NCI-H1436 treated with DMSO at 0.1 percent for 48 hours (cell line): ENCODE measurements at places on chromosomes 16 and 17.

GRCh38 chr16:30985401-30986128, 558 bp downstream of the HSD3B7 start:
- peak; percentile 18 for DNase-seq

DNA sequence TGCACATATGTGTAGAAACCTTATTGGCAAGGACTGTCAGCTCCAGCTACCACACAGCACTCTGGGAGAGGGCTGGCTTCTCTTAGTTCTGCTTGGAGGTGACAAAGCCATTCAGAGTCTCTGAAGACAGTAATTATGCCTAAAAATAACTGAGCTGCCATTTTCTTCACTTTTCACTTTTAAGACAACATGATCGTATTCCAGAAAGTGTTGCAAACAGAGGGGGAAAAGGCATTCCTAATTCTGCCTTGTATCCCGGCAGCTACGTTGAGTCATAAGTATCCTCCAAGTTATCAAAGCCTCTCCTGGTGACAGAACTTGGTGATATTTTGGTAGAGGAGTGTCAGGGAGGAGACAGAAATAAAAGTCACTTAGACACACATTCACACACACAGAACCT, 327.7 kb downstream of the HAPSTR1 start:
- no peak for DNase-seq

- no peak for DNase-seq
These were observed 13.2 kb upstream of the HEATR6 start for GRCh38 chr17:60091908-60092331.

GRCh38 chr17:75010683-75011400, 1.6 kb upstream of the MRPL58 start:
- no peak for DNase-seq

DNA sequence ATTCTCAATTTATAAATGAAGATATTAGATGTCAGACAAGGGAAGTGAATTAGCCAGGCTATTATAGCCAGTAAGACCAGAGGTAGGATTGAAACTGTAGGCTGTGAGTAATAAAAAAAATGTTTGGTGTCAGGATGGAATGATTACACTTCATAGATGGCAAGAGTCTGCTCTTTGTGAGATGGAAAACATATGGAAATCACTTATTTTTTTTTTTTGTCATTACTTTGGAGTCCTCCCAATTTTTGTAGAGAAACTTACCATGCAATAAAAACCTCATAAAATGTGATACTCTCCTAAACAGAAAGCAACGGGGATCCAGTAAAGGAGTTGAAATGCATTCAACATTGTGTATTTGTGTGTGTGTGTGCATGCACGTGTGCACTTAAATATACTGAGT, 532.7 kb upstream of the CDH8 start:
- no peak for DNase-seq

- no peak for DNase-seq
These were observed 3.4 kb downstream of the NOD2 start for GRCh38 chr16:50696575-50697420.

DNA sequence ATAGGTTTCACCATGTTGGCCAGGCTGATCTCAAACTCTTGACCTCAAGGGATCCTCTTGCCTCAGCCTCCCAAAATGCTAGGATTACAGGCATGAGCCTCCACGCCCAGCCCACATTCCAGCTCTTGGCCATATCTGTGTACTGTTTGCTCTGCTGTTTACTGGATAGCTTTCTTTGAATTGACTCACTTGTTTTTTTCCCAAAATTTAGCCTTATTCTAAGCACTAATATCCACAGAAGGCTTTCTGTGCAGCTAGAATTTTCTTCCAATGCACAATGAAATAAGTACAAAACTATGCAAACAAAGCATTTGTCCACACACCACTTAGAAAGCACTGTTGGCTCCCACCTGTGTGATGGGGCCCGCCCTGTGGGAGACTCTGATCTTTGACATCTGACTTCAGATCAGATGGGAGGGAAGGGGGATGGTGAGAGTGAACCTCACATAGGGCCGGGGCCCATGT, 72.2 kb downstream of the CLEC16A start:
- DNase-seq = no peak

- DNase-seq = no peak
These were observed 6.4 kb downstream of the ASPSCR1 start for GRCh38 chr17:81983639-81984373.

DNA sequence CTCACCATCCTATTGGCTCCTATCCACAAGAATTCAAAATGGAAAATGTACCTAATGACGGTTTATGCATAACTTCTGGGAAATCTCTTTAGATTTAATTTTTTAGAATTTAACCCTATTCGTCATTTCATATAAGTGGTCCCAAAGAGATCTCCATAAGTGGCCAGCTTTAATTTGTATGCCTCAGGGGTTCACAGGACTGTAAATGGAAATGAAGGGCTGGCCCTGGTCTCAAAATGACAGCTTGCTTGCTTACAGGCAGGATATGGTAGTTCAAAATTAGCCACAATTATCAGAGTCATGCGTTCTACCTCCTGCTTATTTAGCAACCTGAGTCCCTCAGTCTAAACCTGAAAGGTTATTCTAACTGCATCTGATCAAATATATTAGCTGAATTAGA, 6.6 kb upstream of the NACA2 start:
- peak; percentile 99 for DNase-seq

- DNase-seq = peak; percentile 79
These were observed 84.6 kb downstream of the NT5M start for GRCh38 chr17:17387498-17388362.

DNA sequence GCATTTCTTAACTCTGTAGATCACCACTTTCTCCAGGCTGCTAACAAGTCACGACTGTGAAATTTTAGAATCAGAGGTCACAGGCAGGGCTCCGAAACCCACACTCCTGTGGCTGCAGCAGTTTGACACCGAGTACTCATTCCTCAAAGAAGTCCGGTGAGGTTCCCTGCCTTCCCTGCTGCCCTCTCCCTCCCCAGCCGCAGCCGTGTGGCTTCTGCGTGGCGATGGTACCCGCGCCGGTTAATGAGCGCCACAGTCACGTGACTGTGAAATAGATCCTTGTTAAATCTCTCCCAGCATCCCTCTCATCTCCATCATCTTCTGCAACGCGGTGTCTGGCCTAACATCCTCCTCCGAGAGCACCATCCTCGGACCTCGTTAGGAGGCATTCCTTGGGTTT, 65.2 kb upstream of the ENDOV start:
- no peak for DNase-seq

DNA sequence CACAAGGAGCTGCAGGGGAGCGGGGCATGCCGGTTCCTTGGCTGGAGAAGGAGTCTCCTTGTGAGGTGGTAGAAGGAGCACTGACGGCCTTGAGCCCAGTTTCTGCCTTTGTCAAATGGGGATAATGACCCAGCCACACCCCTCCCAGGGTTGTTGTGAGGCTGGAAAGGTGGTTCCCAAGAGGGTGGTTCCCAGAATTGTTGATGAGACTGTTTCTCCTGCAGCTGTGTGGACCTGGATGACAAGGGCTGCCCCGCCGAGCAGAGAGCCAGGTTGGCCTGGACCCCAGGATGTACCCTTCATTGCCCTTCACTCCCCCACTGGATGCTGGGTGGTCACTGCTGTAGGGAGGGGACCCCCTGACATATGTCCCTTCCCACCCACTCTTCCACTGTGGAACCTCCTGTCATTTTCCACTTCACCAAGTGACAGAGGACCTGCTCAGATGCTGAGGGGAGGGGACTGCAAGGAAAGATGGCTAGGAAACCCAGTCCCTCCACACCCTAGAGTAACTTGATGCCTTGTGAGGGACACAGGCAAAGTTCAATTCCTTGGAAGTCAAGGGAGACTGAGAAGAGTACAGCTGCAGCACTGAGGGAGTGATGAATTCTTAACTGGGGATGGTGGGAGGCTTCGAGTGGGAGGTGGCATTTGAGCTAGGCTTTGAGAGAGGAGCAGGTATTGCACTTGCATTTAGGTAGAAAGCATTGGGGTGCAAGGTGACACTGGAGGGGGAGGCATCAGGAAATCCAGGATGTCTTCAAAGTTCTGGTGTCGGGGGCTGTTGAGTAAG, 10.6 kb downstream of the MIEN1 start:
- no peak for DNase-seq

GRCh38 chr16:603933-604332, 14.1 kb downstream of the RAB40C start:
- no peak for DNase-seq

- no peak for DNase-seq
These were observed 180.9 kb downstream of the AIPL1 start for GRCh38 chr17:6254036-6254435.

DNA sequence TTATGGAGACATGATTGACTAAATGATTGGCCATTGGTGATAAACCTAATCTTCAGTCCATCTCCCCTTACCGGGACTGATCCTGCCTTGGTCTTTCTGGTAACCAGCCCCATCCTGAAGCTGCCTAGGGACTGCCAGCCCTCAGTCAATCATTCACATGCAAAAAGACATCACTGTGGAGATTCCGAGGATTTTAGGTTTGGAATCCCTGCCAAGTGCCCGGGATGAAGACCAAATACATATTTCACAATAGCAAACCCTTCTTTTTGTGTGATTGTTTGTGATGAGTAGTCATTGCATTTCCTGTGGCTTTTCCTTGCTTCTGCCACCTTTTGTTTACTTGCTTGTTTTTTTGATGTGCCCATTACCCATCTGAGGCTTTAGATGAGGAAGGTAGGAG, 44.0 kb downstream of the EPN2 start:
- DNase-seq = no peak

DNA sequence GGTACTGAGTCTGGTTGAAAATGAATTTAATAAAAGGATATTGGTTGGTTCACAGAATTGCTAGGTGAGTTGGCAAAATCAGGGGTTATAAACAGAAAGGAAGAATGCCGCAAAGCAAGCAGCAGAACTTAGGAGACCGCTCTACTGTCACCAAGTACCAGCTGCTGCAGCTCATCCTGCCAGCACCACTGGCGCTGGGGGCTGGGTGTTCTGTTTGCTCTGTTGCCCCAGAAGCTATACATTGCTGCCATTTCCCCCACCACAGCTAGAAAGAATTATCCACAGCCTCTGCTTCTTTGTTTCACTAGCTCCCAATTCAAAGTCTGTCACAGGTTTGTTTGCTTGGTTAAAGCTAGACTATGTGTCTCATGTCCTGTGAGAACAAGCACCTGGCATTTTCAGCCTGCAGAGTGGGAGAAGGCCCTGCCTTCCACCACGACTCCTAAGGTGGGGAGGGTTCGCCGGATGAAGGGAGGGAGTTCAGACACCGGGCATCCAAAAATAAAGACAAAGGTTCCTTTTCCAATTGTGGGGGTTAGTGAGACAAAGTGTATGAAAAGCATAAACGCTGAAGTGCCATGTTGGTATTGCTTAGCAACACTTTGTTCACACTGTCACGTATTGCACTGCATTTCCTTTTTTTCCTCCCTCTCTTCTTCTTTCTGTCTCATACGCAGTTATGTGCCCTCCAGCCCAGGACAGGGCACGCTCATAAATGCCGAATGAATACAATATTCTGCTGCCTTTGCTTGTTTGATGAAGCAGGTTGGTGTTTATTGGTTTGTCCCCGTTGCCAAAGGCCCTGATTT, 9.6 kb upstream of the CPD start:
- DNase-seq = no peak

DNA sequence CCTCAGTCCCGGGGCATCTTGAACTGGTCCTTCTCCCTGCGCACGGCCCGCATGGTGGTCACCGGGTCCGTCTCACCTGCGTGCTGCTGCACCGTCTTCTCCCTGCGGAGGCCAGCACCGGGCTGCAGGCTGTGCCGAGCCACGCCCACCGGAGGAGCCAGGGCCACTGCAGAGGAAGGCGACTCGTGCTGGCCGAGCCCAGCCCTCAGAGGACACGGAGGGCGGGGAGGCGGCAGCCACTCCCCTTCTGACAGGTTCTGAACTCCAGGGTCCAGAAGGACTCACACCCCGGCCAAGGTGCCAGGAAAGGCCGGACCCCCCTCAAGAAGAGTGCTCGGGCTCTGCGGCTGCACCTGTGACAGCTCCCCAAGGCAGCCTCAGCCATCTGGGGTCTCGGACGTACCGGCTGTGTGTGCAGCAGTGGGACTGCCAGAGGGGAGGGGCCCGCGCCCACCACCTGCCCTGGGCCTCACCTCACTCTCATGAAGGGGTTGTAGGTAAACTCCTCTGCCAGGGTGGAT, 15.8 kb upstream of the IGFALS start:
- no peak for DNase-seq

DNA sequence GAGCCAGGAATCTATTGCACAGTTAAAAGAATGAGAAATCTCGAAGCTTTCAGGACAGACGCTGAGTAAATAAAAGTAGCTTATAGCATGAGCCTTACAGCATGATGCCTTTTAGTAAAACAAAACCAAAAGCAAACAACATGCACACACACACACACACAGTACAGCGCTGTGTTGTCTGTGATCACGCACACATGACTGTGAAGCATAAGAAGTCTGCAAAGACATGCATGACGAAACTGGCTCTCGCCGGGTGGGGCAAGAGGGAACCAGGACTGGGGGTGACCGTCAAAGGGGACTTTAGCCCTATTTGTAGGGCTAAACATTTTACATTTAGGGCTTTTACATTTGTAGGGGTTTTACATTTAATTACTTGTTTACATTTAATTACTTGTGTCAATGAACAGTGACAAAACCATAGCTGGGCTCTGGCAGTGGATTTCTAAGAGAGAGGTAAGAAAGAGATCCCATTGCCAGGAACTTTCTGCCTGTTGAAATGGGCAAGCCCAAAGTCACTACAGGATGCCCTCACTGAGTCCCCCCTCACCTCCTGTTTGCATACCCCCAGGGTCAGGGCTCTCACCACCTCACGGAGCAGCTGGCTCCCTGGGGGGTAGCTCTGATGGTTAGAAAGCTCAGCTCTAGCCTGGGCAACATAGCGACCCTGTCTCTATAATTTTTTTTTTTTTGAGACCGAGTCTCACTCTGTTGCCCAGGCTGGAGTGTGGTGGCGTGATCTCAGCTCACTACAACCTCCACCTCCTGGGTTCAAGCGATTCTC, 2.0 kb upstream of the TNFRSF13B start:
- DNase-seq = no peak

DNA sequence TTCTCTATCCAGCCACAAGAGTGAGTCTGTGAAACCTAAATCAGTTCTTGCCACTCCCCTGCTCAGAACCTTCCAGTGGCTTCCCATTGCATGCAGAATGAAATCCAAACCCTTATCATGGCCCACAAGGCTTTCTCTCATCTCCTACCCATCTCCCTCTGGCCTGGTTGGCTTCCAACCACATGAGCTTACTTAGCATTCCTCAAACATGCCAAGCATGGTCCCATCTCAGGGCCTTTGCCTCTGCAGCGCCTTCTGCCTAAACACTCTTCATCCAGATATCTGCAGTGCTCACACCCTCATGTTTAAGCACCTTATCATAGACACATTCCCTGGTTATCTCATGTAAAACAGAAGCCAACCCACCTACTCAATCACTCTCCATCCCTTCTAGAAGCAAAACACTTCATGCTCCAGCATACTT, 15.5 kb downstream of the TK2 start:
- no peak for DNase-seq

- DNase-seq = no peak
These were observed 19.5 kb downstream of the UNC13D start for GRCh38 chr17:75824666-75825065.

- no peak for DNase-seq
These were observed 43.8 kb downstream of the ZNRF1 start for GRCh38 chr16:75042426-75043174.

- no peak for DNase-seq
These were observed 11.8 kb upstream of the NAGS start for GRCh38 chr17:43992641-43993040.

GRCh38 chr16:69131167-69131838, 1.1 kb downstream of the CHTF8 start:
- DNase-seq = no peak

- no peak for DNase-seq
These were observed 817.5 kb downstream of the CDH11 start for GRCh38 chr16:64304396-64304795.

- DNase-seq = no peak
These were observed 11.6 kb downstream of the COPZ2 start for GRCh38 chr17:48025904-48026501.

- no peak for DNase-seq
These were observed 59.3 kb upstream of the KSR1 start for GRCh38 chr17:27396941-27397340.
